ENCODE measurements at places on chromosomes 11 and 22. TPM values are rescaled to one million over a fixed set of nuclear protein-coding genes. Genes with fewer than 3 reads are reported as not detected.

- DNase-seq: no peak
These were observed 21.3 kb downstream of the SIK2 start for GRCh38 chr11:111623527-111624030.

GRCh38 chr11:96256215-96257011 lies 86.6 kb downstream of the MAML2 start:
- DNase-seq: no peak

DNA sequence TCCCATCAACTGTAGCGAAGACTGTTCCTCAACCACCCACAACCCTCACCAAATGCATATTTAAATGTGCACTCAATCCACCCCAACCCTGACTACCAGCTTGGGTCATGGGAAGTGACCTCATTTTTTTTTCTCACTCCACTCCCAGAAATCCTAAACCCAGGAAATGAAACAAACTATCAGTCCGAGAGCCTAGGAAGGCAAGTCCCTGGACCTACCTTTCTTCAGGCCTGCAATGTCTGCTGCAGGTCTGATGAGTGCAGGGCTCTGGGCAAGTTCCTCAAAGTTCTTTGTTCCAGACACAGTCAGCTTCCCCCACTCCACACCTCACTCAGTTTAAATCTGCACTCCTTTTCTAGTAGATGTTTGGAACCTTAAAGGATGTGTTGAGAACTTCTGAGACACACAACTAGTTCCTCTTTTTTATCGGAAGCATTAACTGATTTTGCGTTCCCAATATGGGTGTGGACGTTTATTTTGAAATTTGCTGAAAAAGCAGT lies at the start of gene MS4A4E:
MS4A4E (minus strand) TSS at position 398 of the 500 bp plus-strand sequence. CDS start 13,082 bp downstream, outside the sequence.
- no peak for DNase-seq

- DNase-seq: no peak
These were observed 18.4 kb upstream of the PICALM start for GRCh38 chr11:86087256-86087655.

- DNase-seq: no peak
These were observed 44.7 kb downstream of the CADM1 start for GRCh38 chr11:115459563-115459962.

The OR5B21 gene
- total RNA-seq: not detected

The PHETA2 gene
- total RNA-seq: not detected

The PTPMT1 gene
- total RNA-seq: 123 TPM

Measured in HT1080 (cell line).